ENCODE measurements at places on chromosomes 3 and 15. TPM values are rescaled to one million over a fixed set of nuclear protein-coding genes. Genes with fewer than 3 reads are reported as not detected.

The CLDN11 gene
- 39.6 TPM for total RNA-seq

The FBLN2 gene
- 53.0 TPM for total RNA-seq

The CHST13 gene
- not detected for total RNA-seq

The LARP6 gene
- total RNA-seq, result 56.9 TPM

The SPESP1 gene
- total RNA-seq, result 5.4 TPM

Measured in articular chondrocyte of knee joint (primary cell).